Hematopoietic multipotent progenitor cell treated with erythropoietin and hydrocortisone succinate and interleukin-3 and kit ligand, for 6 days (in vitro differentiated cells): ENCODE measurements at places on chromosomes 5 and 9.

DNA sequence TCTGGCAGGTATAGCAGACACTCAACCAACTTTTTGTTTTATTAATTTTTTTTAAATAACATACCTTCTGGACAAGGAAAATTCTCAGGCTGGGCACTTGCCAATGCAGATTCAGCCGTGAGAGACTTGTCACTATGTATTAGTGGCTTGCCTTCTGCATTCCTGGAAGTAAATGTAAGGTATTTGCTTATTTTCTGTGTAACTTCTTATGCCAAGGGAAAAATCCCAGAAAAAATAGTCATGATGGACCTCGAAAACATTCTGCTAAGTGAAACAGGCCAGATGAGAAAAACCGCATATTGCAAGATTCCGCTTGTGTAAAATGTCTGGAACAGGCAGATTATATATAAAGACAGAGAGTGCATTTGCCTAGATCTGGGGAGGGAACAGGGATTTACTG lies 260.3 kb upstream of the DAPK1 start:
- no peak for DNase-seq

DNA sequence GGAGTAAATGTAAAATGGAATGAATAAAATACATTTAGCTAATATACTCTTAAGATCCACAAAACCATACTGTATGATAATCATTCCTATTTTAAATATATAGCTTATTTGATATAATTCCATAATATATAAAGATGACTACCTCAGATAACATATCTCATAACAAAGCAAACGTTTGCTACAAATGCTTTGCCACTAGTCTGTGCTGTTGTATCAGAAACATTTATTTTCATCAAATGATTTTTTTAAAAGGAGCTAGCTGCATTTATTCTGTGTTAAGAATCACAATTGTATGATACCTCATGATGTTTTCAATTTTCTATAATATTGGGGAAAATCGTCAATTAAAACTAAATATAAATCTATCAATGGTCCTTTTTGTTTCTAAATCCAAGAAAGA lies 567.2 kb downstream of the PTPRD start:
- DNase-seq, result peak; percentile 46

DNA sequence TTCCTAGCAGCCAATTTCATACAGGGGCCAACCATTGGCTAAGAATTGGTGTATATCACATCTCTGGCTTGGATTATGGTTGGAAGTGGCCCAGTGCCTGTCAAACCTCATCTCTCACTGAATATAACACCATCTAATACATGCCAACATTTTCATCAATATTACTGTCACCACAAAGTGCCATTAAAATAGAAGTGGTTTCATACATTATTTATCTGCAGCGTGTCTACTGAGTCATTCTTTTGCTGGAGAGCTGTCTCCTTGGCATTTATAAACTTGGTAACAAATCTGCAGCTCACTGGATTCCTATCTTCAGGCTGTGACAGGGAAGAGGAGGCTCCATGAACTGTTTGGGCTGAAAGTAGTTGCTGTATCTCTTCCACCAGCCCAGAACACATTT lies 70.9 kb downstream of the PTTG1 start:
- no peak for DNase-seq

- DNase-seq, result no peak
Measured at GRCh38 chr9:71636143-71636839, 132.0 kb downstream of the CEMIP2 start.

DNA sequence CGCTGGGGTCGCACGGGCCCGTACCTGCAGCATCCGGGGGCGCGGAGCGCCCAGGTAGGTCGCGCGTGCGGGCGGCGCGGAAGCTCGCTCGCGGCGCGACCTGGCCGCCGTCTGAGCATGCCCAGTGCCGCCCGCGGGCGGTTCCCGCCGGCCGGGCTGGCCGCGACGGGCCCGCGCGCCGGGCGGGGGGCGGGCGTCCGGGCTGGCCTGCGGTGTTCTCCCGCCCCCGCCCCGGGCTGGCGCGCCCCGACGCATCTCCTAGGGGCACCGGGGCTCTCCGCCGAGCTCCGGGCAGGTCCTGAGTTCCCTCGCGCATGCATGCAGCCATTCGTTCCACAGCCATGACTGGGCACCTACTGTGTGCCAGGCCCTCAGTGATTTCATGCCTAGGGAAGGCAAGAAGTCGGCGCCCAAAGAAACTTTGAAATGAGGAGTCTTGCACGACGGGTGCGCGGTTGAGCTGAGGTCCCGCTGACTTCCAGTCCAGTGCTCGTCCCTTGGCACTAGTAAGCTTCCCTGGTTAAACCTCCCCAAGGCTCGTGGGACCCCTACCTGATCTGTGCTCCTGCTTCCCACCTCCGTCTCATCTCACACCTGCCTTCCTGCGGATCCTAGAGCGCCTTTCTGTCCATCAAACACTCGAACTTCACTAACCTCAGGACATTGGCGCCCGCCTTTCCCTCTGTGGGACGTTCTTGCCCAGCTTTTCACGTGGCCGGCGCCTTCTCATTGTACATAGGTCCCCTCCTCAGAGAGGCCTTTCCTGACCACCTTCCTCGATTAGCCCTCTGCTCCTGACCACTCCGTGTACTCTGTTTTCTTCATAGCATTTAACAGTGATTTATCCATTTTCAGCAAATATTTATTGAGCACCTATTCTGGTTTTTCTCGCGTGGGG lies at the start of gene PTPN3:
Gene PTPN3, minus strand, starts transcription at position 113 of the 898 bp plus-strand sequence. CDS start 34,873 bp downstream, outside the sequence.
- DNase-seq, result no peak

DNA sequence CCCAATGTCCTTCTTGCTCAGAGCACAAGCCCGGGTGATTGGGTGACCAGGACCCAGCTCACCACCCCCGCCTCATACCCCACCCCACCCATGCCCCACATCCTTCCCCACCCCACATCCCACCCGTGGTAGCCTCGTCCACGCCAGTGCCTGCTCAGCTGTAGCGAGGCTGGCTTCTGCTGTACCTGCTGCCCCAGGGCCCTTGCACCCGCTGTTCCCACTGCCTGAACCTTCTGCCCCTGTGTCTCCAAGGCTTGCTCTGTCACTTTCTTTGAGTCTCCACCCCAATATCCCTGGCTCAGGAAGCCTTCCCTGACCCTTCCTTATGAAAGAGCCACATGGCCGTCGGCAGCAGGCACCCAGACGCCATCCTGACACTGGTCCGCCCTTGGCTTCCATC lies 3.1 kb upstream of the NACC2 start:
- no peak for DNase-seq

- DNase-seq, result no peak
Measured at GRCh38 chr9:77966718-77967117, 64.9 kb downstream of the GNAQ start.

GRCh38 chr9:110027671-110028081 lies 180.3 kb downstream of the C9orf152 start:
- DNase-seq, result peak; percentile 26

DNA sequence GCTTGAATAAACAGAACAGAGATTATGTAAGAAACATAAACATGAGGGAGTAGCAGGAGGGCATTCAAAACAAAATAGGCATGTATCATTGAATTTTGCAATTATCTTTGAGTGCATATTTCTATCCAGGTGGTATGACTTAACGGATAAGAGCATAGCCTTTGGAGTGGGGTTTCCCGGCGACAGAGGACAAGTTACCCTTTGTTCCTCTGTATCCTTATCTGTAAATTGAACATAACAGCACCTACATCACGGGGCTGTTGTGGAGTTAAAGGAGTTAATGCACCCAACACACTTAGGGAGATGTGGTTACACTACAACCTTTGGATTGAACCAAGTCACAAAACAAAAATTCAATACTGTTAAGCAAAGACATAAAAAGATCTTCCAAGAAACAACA lies 314.6 kb upstream of the KIF2A start:
- DNase-seq, result no peak

DNA sequence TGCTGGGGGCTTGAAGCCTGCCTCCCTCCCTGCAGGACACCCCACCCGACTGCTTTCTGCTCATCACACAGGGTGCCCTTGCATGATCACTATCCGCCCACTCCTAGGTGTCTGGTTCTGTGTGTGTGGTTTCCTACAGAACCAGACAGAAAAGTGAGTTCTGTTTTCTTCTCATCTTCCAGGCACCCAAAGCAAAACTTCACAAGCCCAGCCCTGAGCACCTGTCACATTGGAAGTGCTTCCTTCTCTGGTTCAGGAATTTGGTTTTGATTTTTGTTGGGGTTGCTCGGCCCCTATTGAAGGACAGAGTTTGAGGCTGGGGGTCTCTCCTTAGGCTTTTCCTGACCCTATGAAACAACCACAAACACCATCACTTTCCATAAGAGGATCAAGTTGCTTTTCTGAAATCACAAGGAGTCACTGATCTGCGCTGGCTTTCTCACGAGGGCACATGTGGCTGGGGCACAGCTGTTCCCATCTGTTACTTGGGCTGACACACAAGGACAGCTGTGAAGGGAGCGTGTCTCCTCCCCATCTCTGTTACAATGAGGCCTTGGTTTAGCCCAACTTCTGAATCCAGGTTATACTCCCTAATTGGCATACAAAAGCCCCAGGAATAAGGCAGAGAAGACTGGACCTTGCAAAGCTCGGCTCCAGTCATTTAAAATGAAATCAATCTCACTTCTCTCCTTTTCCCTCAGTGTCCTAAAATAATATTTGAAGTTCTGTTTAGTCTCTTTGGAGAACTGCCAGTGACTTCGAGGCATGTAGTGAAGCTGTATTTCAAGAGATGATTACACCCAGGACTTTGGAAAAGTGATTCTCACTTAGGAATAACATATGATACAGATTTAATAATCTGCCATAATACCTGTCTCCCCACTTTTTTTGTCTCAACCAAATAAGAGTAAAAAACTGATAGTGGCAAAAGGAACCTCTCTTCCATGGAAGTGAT lies 213.1 kb upstream of the GAS1 start:
- DNase-seq, result no peak

DNA sequence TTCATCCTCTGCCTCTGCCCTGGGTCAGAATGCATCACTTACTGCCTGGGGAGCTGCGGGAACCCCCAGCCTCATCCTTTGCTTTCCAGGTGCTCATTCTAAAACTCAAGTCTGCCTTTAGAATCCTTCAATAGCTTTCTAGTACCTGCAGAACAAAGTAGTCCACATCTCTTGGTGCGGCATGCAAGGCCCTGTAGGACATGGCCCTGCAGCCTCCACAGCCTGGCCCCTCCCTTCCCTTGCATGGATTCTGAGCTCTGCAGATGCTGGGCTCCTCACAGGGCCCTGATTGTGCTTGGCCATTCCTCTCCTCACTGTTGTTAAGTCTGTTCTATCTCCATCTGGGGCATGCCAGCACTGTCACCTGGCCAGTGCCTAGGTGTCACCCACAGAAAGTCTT lies 141.6 kb downstream of the ADCY2 start:
- DNase-seq, result no peak

DNA sequence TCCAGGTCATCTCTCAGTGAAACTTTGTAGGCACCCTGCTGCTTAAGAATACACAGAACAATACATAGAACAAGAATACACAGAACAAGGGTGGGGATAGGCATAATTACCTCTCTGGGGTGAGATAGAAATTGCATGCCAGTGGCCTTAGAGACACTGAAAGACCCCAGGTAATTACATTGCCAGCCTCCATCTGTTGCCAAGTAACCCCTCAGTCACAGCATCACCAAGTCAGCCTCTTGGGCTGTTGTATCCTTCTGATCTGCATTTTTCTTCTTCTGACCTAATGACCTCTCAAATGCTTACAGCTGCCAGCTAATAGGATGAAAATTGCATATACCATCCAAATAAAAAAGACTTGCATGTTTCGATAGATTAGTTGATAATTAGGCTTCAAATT lies 167.7 kb downstream of the GRIA1 start:
- DNase-seq, result no peak

- no peak for DNase-seq
Measured at GRCh38 chr9:112605963-112606699, 111.8 kb downstream of the INIP start.

GRCh38 chr9:109641372-109641659 lies 138.7 kb upstream of the PALM2AKAP2 start:
- DNase-seq, result no peak

DNA sequence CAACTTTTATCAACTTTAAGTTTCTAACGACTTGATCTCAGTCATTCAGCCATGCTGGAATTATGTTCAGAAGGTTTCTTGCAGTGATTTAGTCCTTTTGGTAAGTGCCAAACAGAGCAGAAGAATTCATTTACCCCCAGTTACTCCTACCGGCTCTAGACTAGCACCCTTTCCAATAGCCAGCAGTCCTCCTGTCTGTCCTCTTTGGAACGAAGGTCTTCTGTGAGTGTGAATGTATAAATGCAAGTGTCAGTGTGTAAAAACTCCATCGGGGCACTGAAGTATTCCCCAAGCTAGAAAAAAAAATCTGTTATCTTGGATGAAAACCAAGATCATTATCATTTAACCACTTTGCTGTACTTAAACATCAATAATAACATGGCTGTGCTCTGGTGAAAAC lies 64.4 kb downstream of the GLIS3 start:
- DNase-seq, result no peak

- no peak for DNase-seq
Measured at GRCh38 chr9:76876098-76876497, 29.8 kb downstream of the PRUNE2 start.

DNA sequence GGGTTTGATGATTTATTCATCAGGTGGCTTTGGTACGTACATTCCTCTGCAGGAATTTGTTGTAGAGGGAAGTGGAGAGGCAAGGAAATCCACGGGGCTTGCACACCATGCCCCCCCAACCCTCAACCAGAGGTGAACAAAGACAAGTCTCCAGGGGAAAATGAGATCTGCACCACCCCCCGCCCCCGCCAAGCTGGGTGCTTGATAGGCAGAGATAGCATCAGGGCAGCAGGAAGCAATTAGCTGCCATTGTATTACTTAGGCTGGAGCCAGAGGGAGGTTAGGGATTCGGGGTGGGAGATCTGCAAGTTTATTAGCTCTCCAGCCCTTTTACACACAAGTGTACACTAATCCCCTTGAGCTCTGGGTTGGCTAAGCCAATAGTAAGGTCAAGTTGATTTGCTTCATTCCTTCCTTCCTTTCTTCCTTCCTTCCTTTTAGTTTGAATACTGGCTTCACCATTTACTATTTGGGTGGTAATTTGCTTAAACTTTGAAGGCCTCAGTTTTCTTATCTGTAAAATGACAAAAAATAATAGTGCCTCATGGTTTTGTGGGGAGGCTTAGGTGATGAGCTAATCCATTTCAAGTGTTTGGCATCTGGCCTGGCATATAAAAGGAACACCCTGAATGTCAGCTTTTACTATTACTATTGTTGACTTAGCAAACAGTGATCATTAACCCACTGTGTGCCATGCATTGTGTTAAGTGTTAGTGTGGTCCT lies 34.1 kb downstream of the SPRY4 start:
- no peak for DNase-seq

- no peak for DNase-seq
Measured at GRCh38 chr9:3887786-3888496, 362.1 kb upstream of the RFX3 start.

- DNase-seq, result peak; percentile 70
Measured at GRCh38 chr9:127519301-127520166, 68.2 kb downstream of the LRSAM1 start.

GRCh38 chr9:1941989-1942388 lies 73.2 kb upstream of the SMARCA2 start:
- DNase-seq, result peak; percentile 5

GRCh38 chr9:135123126-135123772 lies 35.8 kb downstream of the OLFM1 start:
- DNase-seq, result no peak

DNA sequence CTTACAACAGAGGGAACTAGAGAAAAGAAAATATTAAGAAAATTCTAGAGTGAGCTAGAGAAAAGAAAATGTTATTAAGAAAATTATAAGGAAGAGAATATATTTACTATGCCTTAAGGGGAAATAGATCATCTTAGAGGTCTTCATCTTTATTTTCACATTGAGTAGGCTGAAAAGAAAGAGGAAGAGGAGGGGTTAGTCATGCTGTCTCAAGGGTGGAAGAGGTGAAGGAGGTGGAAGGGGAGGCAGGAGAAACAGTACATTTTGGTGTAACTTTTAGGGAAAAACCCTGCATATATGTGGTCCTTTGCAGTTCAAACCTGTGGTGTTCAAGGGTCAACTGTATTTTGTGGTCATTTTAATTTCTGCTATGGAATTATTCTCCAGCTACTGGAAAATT lies 46.6 kb downstream of the PPIP5K2 start:
- no peak for DNase-seq
